ENCODE measurements at places on chromosomes 7 and 10.

- DNase-seq: no peak
Observed at GRCh38 chr7:101900103-101900502, 82.7 kb downstream of the CUX1 start.

GRCh38 chr7:1977876-1978441 is 254.8 kb downstream of the MAD1L1 start:
- no peak for DNase-seq

- DNase-seq: no peak
Observed at GRCh38 chr10:80158598-80159127, 26.1 kb downstream of the PLAC9 start.

- no peak for DNase-seq
Observed at GRCh38 chr10:124725171-124725631, 19.0 kb downstream of the FAM53B start.

GRCh38 chr7:12771378-12771877 is 84.0 kb downstream of the ARL4A start:
- DNase-seq: no peak

GRCh38 chr10:75541411-75541810 is 110.0 kb downstream of the LRMDA start:
- no peak for DNase-seq

DNA sequence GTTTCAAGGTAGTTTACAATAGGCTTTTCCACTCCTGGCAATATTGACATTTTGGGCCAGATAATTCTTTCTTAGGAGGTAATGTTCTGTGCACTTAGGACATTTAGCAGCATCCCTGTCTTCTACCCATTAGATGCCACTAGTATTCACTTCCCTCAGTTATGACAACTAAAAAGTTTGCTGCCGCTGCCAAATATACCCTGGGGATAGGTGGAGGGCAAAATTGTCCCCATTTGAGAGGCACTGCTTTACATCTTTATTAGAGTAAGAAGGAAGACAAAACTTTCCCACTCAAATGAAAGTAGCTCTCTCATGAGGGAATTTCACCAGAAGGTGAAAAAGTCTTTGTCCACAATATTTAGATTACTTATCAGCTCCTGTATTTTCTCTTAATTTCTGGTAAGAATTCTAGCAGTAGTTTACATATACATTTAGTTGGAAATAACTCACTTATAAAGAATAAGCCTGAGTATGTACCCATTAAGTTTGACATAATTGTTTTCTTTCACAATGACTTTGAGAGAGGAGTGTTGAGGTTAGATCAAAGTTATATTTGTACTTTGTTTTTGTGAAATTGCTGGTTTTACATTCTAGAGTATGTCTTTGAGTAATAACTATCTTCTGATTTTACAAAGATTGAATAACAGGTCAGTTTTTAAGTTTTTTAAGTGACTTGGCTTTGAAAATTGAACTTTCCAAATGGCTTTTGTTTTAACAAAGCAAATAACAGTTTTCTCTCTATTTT is 46.0 kb downstream of the HELLS start:
- DNase-seq: no peak

GRCh38 chr7:8217200-8218068 is 44.5 kb downstream of the ICA1 start:
- DNase-seq: peak; percentile 54

GRCh38 chr7:511476-512145 is 8.0 kb downstream of the PDGFA start:
- no peak for DNase-seq

GRCh38 chr10:76729346-76729745 is 908.3 kb downstream of the KCNMA1 start:
- no peak for DNase-seq

DNA sequence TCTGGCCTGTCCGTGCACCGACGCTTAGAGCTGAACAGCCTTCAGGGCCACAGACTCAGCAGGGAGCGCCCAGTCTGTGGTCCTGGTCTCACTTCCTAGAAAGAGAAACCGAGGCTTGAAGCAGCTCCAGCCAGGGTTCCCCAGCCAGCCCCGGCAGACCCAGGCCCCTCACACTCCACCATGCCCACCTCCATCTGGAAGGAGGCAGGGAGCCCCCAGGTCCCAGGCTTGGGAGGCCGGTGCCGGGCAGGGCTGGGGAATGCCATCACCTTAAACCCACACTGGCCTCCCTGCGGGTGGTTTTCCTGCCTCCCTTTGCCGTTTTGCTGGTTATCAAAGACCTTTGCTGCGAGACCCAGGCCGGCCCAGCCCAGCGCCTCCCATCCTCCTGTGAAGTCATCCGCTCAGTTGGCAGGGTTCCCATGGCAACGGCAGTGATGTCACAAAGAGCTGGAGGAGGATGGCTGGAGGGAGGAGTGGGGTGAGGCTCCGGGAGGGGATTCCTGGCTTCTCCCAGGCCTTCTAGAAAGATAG is 24.0 kb downstream of the ELFN1 start:
- DNase-seq: no peak

- DNase-seq: no peak
Observed at GRCh38 chr7:41579961-41580935, 122.6 kb downstream of the INHBA start.

DNA sequence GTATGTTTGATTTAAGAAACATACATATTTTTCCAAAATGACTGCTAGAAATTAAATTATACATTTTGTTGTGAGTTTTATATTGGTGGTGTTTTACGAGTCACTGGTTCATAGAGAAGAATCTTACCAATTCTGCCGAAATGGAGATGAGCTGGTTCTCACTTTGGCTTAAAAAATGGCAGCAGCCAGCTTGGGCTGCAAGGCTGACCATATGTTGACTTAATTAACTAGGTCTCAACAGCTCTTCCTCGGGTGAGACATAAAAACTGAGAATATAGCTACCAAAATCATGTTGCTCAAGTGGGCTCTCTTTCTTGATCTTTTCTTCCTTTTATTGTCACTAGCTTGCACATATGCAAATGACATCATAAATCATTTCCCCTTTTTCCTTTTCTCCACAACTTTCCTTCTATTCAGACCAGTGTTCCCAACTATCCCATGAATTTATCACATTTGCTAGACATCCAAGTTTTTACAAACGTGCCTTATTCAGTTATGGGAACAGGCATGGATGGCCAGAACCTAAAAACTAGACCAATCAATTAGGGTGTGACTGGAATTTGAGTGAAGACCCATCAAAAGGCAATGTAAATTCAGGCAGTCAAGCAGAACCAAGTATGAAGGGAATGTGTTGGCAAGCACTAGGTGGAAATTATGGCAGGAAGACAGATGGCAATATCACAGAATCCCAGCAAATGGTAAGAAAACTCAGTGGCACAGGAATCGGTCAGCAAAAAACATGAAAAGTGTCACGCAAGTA is 6.4 kb upstream of the TSPAN12 start:
- DNase-seq: no peak

DNA sequence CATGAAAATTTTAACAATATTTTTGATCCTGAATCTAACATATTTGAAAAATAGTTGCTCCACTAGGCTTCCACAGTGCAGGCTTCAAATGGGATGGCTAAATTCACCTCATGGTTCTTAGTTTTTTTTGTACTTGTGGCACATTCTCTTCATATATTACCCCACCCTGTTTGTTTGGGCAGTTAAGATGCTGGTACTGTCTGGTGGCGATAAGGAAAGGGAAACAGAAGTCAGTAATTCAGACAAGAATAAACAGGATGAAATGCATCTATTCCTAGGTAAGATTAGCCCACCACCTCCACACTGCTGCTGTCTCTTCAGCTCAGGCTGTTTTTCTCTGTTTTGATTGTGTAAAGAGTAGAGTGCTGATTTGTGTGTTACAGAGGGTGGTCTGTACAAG is 44.2 kb downstream of the GLRX3 start:
- DNase-seq: no peak

- DNase-seq: no peak
Observed at GRCh38 chr7:94396037-94396431, 1.3 kb downstream of the COL1A2 start.

DNA sequence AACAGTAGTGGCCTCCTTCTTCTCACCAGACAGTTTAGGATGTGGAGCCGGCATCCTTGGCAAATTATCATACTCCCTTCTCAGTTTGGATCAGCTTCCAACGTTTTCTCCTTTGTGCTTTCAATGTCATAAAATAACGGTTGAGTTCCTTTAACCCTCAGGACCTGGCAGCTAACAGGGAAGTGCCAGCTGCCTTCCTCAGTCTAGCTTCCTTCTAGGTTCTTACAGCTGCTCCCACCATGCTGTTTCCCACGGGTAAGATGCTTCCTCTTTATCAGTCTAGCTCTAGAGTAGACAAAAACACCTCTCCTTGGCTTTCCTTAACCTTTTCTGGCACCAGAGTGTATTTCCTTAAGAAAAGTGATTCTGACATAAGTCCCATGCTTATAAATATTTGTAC is 33.2 kb downstream of the BLVRA start:
- no peak for DNase-seq

- DNase-seq: no peak
Observed at GRCh38 chr7:71746006-71746405, 614.1 kb downstream of the GALNT17 start.

GRCh38 chr7:50475340-50475739 is 25.2 kb upstream of the FIGNL1 start:
- DNase-seq: no peak

- DNase-seq: no peak
Observed at GRCh38 chr10:129305046-129305445, 162.0 kb upstream of the MGMT start.

DNA sequence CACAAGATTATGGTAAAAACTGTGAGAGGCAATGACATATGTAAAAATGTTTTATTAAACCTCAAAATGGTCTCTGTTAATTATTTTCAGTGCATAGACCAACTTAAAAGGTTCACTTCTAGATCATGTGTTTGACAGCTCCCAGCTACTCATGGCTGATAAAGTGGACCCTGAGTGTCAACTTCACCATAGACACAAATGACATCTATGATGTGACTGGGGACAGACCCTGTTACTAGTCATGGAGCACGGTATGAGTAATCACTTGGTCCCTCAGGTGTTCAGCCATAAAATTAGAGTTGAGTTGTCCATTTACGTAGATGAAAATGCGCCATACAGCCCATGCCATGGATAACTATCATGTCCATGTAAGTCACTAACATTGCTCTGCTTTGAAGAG is 199.8 kb downstream of the ZNF365 start:
- DNase-seq: no peak

DNA sequence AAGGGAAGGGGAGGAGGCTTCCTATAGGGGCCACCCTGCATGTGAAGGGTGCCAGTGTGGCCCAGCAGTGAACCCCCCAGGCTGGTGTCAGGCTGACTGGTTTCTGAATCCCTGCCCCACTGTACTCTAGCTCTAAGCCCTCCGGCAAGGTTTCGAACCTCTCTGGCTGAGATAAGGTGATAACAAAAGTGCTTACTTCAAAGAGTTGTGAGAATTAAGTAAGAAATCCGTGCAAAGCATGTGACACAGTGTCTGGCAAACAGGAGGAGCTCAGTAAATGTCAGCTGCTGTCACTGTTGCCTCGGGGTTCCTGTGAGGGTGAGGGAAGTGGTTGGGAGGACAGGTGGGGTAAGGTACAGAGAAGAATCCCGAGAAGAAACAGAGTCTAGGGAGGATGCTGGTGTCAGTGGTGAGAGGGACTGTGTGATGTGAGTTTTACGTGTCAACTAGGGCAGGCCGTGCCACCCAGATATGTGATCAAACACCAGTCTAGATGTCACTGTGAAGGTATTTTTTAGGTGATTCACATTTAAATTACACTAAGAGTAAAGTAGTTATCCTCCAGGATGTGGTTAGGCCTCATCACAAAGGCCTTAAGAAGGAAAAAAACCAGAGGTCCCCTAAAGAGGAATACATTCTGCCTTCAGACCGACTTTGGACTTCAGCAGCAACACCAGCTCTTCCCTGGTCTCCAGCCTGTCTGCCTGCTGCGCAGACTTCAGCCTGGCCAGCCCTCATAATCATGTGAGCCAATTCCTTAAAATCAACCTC is 64.4 kb downstream of the BPGM start:
- peak; percentile 61 for DNase-seq

DNA sequence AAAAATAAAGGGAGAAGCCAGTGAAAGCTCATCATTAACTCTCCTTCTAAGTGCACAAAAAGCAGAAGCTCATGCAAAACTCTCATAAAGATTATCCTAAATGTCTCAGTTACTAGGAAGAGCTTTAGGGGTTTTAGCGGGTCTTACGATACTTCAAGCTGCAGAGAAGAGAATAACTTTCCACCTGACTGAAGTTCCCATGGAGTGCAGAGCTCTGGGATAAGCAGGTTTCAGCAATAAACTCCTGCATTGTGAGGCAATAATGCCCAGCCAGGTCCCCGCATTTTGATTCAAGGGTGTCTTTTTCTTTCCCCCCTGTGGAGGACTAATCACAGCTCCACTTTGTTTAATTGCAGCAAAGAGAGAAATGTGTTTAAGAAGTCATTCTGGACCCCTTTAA is 241.9 kb upstream of the SP8 start:
- DNase-seq: no peak

- DNase-seq: no peak
Observed at GRCh38 chr10:103502849-103503660, 9.6 kb downstream of the NEURL1 start.

- DNase-seq: no peak
Observed at GRCh38 chr7:136717910-136718557, 150.4 kb upstream of the CHRM2 start.

DNA sequence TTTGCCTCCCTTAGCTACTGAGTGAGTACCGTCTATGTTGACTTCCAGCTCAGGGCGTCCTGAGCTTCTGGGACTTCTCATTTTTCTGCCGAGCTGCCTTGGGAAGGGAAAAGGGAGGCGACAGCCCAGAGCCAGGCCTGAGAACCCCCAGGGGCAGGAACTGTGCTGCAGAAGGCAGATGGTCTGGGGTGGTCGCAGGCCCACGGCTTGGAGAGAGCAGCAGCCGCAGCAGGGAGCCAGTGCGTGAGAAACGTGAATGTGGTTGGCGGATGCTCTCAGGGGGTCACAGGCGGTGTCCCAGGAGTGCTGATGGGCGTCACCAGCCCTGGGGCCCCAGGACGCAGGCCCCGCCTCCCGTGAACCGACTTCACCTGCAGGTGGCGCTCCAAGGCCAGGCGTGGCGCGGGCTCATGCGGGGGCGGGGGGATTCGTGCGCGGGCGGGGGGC is 9.2 kb upstream of the PWWP2B start:
- DNase-seq: peak; percentile 79

- DNase-seq: no peak
Observed at GRCh38 chr10:74194999-74195398, 44.0 kb downstream of the ADK start.

DNA sequence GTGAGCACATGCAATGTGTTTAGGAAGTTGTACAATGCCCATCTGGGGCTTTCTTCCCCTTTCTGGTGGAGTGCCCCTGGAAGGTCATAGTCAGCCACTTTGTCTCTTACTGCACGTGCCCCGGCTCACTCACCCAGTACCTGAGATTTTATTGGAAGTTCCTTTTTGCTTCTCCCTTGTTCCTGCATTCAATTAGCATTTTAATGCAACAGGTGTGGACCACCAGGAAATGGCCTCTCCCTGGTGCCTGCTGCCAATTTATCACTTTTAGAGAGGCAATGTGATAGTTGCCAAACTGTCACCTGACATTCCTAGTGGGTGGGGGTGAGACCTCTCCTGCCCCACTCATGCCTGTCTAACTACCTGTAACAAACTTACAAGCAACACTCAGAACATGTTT is 293.4 kb upstream of the DKK1 start:
- DNase-seq: no peak

GRCh38 chr10:49012603-49013002 is 73.0 kb upstream of the LRRC18 start:
- no peak for DNase-seq
